ENCODE measurements at places on chromosomes 13 and 19.
A peak's percentile ranks its signal among the peaks of the same experiment; 100 is the strongest.

DNA sequence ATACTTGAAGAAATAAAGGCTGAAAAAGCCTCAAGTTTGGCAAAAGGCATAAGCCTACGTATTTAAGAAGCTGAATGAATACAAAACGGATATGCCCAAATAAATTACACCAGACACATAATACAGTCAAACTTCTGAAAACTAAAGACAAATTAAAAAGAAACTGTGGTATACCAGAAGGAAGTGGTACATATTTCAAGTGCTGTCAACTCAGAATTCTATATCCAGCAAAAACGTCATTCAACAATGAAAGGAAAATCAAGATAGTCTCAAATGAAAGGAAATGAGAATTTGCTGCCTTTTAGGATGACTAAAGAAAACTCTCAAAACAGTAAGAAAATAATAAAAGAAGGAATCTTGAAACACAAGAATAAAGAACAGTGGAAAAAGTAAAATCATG, 69.5 kb downstream of the POLR1D start:
- DNase-seq = no peak

DNA sequence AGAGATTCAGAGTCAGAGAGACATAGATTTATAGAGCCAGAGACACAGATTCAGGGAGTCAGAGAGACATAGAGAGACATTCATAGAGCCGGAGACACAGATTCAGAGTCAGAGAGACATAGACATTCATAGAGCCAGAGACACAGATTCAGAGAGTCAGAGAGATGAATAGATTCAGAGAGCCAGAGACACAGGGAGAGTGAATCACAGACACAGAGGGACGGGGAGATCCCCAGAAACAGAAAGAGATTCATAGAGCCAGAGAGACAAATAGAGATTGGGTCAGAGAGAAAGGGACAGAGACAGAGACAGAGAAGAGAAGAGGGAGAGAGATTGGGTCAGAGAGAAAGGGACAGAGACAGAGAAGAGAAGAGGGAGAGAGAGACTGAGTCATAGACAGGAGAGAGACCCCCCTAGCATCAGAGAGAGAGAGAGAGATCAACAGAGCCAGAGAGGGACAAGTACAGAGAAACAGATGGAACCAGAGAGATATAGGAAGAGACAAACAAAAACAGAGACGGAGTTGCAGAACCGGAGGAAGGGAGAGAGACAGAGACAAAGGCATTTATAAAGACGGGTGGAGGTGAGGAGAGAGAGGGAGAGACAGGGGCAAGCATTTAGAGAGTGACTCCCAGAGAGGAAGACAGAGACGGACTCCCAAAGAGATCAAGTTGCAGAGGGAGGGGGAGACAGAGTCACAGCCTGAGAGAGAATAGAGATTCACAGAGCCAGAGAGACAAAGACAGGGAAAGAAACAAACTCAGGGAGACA, 1.1 kb upstream of the PRKCG start:
- DNase-seq = no peak

DNA sequence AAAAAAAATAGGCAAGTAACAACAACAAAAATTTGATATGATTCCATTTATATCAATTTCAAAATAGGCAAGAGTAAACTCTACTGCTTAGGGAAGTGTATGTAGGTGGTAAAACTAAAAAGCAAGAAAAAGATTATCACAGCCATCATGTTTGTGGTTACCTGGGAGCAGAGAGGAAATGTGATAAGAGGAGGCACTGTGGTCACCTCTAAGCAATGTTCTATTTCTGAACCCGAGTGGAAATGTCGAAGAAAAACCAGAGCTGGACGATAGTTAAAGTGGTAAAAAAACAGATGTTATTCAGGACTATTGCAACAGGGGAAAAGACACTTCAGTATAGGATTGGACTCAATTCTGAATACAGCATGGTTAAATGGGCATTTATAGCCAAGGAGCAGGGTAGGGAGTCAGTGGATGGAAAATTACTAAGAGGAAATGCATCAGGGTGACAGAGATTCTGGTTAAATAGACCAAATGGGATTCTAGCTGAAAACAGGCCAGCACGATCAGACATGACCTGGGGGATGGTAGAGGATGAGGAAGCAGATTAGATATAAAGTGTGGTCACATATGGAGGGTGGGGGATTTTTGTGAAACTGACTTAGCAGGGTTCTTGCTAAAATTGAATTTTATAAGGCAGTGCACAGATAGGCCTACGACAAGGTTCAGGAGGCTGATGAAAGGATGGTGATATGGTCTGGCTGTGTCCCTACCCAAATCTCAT, 6.0 kb upstream of the TEX30 start:
- no peak for DNase-seq

GRCh38 chr13:109026266-109026665, 396.9 kb downstream of the MYO16 start:
- no peak for DNase-seq

- no peak for DNase-seq
Measured at GRCh38 chr13:41995946-41996345, 35.0 kb upstream of the VWA8 start.

DNA sequence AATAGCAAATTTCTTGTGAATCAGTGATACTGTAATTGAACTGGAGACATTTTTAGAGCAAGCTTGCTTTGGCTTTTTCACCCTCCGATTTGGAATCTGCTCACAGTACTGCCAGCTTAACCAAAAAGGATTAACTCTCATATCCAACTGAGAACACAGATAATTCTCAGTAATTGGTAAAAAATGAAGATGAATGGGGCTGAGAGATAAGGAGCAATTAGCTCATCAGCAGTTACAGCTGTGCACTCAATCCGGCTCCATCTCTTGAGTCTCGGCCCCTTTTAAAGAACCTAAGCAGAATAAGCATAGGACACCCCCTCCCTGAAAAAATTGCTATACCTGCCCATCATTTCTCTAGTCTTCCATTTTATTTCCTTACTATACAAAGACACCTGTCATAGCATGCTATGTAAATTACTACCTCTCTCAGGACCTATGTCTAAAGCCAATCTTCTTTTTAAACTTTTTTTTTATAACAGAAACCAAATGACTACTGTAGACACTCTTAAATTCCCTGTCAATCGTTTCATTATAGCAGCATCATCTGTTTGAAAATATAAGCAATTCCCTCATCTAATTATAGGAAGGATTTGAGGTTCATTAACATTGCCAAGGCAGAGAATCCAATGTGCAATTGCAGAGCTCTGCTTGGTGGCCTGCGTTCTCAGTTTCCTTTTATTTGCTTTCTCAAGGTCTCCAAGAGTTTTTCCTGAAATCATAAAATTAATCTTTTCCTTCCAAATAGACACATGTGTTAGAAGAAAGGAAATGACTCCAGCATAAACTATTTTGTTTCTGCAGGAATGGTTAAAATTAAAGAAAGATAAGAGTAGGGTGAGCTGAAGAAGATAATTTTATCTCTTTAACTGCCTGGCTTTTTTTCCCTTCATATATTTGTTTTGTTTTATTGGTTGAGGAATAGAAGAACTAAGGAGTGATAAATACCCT, 242.1 kb downstream of the DACH1 start:
- no peak for DNase-seq

- DNase-seq = no peak
Measured at GRCh38 chr13:42066542-42066941, 18.1 kb downstream of the DGKH start.

DNA sequence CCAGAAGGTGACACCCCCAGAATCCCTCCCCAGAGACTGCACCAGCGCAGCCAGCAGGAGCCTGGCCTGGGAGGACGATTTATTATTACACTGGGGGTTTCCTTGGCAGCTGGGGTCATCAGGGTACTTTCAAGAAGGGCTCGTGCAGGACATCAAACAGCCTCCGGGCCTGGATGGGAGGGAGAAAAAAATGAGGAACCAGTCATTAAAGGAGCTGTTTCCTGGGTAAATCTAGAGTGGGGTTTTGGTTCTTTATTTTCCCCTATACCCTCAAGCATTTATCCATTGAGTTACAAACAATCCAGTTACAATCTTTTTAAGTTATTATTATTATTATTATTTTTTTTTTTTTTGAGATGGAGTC, 3.1 kb downstream of the POLR1G start:
- no peak for DNase-seq

DNA sequence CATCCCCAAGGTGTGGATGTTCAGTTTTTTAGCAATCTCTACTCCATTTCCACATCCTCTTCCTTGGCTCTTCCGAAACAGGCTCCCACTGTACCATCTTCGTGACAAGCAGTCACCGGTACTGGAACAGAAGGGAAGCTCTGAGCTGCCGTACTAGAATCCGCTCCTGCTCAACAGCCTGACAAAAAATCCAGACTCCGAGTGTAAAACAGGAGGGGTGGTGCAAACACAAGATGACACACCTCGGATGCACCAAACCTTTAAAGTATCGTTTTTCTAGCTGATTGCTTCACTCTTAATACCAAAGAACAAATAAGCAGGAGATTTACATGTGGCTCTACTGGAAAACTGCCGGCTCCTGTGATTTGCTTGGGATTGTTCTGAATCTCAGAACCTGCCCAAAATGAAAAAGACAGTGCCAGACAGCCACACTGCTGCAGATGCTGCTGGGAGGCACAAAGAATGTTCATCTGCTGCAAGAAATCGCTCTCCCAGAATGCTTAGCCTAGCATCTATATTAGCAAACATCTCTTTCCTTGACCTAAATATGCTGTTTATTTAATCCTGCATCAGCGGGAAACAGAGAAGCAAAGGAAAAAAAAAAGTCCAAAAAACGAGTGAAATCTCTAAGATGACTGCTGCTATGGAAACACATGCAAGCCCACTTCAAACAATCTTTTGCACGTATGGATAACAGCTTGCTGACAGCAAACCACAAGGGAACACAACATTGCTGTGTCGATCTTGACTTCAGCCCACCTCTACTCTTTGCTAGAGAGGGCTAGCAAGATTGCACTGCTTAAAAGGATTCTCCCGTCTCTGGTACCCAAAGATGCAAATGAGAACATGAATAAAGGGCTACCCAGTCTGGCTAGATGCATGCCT, 38.0 kb upstream of the DOCK9 start:
- DNase-seq = peak; percentile 51

DNA sequence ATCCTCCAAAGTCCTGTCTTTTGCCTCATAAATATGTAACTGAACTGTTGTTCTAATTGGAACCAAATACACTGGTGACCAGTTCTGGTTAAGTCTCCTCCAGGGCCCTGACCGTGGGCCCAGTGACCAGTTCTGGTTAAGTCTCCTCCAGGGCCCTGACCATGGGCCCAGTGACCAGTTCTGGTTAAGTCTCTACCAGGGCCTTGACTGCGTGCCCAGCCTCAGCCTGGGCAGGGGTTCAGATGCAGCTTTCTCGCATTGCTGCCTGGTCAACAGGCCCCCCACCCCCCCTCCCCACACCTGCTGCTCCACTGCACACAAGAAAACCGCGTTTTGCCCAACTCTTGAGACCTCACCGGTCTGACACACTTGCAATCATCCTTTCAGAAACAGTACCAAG, 3.8 kb upstream of the GRTP1 start:
- no peak for DNase-seq

GRCh38 chr19:1105008-1105872, 1.4 kb downstream of the GPX4 start:
- peak; percentile 46 for DNase-seq

GRCh38 chr19:4061178-4061682, 5.5 kb downstream of the ZBTB7A start:
- peak; percentile 41 for DNase-seq

- peak; percentile 34 for DNase-seq
Measured at GRCh38 chr19:460877-461720, at the start of gene SHC2. Gene SHC2, minus strand, starts transcription at chr19:461033. Its CDS starts 37 bp downstream, at chr19:460996.

DNA sequence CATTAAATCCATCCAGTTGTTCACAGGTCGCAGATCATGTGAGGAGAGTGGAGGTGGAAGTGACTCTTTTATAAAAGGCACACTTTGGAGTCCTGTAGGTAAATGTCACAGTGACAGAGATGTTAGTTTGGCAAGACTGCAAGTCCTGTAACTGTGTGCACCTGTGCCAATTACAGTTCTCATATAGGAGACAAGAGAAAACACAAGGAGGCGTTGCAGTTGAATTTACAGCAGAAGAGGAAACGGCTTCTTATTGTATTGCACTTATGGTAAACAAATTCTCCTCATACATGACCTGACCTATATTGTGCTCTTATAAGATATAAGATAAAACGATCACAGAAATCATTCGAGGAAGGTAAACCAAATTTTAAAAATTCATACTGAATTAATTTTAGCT, 732.8 kb upstream of the SLC10A2 start:
- DNase-seq = no peak

- DNase-seq = no peak
Measured at GRCh38 chr19:5507065-5507909, 52.1 kb downstream of the ZNRF4 start.

DNA sequence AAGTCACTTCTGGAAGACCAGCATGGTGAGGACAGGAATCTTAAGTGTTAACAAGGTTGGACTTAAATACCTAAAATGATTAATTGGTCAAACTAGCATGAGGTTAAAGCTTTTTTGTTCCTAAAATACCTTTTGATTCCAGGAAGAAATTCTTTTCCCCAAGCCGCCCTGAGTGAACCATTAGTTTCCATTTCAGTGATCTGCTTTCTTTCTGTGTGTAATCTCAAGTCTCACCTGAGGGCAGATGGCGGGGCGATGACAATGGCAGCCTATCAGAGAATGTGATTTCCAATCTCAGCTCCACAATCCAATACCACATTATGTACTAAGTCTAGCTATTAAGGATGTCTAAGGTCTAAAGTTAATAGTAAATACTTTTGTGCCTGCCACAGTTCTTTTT, 390.9 kb upstream of the SGCG start:
- DNase-seq = no peak

DNA sequence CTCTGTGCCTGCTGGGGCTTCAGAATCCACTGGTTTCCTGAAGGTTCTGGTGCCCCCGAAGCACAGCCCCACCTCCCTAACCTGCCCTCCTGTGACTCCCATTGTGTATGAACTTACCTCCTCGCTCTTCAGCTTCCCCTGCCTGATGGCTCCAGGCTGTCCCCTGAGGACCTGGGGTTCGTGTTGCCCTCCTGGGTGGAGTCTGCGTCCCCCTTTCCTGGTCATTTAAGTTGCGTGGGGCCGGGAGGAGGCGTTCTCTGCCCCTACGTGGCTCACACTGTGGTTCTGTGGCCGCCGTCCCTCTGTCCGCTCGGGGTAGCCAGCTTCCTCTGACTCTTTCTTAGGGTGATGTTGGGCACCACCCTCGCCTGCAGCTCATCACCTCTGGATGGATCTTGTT, 13.9 kb downstream of the TFDP1 start:
- no peak for DNase-seq

GRCh38 chr19:18317961-18318800, 4.7 kb downstream of the LSM4 start:
- no peak for DNase-seq

- no peak for DNase-seq
Measured at GRCh38 chr13:76229281-76229680, 593.2 kb downstream of the LMO7 start.

DNA sequence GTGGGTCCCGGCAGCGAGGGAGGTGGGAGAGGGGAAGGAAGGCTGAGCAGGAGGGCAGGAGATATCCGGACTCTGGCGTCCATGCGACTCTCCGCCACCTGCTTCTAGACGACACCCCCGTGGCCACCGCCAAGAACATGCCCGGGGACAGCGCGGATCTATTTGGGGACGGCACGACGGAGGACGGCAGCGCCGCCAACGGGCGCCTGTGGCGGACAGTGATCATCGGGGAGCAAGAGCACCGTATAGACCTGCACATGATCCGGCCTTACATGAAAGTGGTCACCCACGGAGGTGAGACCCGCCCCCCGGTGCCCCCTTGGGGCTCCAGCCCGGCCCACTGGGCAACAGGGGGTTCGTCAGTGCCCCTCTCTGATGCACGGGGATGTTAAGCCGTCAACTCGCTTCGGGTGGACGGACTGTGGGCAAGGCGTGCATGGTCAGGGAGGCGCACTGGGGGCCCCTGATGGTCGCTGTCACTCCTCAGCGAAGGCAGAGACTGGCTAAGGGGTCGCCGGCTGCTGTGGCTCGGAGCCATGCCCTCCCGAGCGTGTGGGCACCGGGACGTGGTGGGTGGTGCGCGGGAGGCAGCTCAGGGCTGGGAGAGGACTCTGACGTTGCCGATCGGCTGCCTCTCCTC, 25.1 kb upstream of the NMRK2 start:
- DNase-seq = no peak

Measured in cerebellum (tissue), 4 donors.